ENCODE measurements at places on chromosomes 11 and 22.

DNA sequence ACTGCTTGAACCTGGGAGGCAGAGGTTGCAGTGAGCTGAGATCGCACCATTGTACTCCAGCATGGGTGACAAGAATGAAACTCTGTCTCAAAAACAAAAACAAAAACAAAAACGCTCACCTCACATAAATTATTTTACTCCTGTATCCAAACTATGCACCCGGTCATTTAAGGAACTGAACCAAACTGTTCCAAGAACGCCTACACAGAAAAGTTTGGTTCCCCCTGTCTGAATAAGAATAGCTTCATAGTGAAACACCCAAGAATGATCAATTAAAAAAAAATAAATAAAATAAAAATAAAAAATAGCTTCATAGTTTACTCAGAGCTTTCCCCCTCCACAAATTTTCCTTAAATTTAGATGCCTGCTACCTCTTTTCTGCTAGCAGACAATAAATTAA lies 13.7 kb downstream of the NUP98 start:
- no peak for DNase-seq

DNA sequence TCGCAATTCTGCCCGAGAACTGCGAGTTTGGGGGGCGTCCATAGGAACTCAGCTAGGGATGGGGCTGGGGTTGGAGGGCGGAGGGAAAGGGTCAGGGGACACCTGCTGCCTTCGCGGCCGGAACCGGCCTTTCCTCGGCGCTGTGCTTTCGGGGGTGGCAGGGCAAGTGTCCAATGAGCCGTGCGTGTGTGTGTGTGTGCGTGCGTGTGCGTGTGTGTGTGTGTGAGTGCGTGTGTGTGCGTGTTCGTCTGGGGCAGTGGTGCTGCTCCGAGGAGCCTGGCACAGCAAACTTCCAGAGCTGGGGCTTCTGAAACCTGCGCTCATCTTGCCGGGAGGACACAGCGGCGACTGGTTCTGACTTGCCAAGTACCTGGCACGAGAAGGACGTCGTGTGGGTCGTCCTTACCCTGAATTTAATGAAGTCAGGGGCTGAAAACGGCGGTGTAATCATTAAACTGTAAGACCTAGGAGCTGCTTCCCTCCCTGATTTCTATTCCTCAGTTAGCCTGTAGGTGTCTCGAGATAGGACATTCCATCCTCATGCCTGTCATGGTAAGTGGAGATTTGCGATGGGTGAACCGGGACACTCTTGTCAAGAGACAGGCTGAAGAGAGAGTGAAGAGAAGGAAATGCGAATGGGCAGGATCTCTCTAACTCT lies 27.0 kb upstream of the AMOTL1 start:
- DNase-seq = peak; percentile 52

GRCh38 chr11:66728693-66729385 lies at the start of gene SPTBN2:
SPTBN2 (minus strand) TSS chr11:66729216; CDS start chr11:66721240, 7,976 bp downstream.
- peak; percentile 28 for DNase-seq

DNA sequence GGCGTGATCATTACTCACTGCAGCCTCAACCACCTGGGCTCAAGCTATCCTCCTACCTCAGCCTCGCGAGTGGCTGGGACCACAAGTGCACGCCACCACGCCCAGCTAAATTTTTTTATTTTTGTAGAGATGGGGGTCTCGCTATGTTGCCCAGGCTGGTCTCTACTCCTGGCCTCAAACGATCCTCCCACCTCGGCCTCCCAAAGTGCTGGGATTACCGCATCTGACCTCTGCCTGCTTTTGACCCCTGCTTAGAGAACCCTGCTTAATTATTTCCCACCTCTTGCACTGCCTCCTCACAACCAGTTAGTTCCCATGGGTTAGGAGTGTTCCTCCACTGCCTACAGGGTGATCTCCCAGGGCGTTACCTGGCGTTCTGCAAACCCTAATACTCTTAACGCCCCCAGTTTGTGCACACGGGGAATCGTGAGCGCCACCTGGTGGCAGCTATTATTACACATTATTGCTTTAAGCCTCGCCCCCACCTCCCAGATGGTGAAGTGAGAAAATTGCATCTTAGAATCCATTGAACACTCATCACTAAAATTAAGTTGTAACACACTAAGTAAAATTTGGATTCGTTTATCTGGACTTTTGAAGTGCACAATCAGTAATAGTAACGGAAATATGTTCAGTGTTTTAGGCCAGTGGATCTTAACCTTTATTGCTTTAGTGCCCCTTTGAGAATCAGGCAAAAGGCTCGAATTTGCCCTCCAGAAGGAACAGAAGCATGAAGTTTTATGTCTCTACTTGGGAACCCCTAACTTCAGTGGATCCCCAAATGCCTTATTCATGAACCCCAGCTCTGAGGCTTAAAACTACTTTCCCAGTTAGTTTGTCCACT lies 61.4 kb upstream of the ASPHD2 start:
- peak; percentile 38 for DNase-seq

GRCh38 chr11:32529994-32530588 lies 53.5 kb upstream of the EIF3M start:
- no peak for DNase-seq

DNA sequence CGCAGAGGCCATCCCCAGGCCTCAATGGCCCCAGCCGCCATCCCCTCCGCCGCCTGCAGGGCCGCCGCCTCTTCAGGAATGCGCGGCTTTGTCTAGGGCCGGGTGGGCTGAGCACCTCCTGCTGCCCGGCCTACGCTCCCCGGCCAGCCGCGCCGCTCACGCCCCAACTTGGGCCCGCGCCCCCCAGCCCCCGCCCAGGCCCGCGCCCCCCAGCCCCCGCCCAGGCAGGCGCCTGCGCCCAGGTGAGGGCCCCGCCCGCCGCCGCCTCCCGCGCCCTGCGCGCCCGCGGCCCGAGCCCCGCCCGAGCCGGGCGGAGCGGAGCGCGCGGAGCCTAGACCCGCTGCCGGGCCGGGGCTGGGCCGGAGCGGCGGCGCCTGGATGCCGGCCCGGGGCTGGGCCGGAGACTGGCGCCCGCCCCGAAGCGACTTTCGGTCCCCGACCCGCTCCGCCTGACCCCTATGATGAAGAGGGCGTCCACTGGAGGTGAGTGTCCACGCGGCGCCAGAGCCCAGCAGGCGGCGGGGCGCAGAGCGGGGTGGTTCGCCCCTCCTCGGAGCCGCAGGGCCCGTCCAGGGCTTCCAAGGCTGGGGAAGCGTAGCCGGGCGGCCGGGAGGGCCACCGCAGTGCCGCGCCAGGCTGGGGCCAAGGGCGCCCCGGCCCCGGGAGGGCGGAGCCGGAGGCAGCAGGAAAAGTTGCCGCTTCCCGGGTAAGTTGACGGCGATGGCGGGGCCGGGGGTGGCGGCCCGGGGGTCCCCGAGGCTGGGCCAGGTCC lies 34.3 kb upstream of the PRODH start:
- no peak for DNase-seq

DNA sequence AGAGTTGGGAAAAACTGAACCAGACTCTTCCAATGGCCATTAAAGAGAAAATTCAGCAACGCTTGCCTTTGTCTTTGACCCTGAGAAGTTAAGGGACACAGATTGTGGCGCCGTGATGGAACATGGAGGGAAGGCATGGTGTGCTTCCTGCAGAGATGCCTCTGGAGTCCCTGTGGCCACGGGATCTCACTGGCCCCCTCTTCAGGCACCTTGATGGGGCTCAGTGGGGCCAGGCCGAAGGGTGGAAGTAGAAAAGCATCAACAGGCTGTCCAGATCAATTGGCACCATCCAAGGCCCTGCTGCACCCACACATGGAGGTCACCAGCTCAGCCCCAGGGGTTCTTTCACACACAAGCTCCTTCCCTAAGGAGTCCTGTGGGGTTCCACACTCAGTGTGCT lies 42.9 kb downstream of the MORC2 start:
- DNase-seq = no peak

- no peak for DNase-seq
Measured at GRCh38 chr22:39144101-39144767, 8.2 kb downstream of the CBX7 start.

DNA sequence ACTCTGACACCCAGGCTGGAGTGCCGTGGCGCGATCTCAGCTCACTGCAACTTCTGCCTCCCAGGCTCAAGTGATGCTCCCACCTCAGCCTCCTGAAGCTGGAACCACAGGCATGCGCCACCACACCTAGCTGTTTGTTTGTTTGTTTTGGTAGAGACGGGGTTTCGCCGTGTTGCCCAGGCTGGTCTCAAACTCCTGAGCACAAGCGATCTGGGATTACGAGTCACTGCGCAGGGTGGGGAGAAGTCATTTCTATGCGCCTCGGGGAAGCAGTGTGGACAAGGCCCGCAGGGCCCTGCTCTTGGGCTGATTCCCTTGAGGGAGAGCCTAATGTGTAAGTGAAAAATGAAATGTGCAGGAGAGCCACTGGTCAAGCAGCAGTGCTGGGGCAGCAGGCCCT lies 19.6 kb upstream of the SEPTIN5 start:
- no peak for DNase-seq

- no peak for DNase-seq
Measured at GRCh38 chr11:7532405-7533145, 18.8 kb downstream of the PPFIBP2 start.

All from NCI-H1436 (cell line).